ENCODE measurements at places on chromosomes 7 and 10.

- DNase-seq: no peak
These were observed 170.3 kb downstream of the SEMA3E start for GRCh38 chr7:83478616-83479015.

DNA sequence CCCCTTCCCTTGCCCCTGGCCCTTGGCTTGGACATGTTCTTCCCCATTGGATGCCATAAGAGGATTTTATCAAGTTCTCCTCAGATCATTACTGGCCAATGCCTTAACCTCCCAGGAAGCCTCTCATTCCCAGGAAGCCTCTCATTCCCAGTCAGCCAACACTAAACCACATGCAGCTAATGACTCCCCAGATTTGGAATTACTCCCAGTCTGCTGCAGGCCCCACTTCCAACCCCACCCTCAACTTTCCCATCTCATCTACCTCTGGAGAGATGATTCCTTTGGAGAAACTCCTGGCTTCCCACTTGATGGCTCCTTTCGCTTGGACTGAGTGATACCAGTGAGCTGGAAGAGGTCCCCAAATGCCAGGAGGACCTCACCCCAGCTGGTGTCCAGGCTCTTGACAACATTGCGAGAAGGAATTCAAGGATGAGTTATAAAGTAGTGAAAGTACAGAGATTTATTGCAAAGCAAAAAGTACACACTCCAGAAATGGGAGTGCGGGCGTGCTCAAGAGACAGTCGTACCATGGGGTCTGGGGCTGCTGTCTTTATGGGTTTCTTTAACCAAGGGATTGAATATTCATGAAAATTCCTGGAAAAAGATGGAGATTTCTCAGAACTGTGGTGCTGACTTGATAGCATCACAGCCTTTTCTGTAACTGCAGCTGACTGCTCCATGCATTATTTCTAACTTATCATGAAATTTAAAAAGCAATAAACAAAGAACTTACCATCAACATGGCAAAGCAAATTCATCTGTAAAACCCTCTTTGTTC, 117.2 kb upstream of the ADCY1 start:
- DNase-seq: no peak

GRCh38 chr7:152136686-152137085, 111.2 kb downstream of the GALNT11 start:
- DNase-seq: no peak

DNA sequence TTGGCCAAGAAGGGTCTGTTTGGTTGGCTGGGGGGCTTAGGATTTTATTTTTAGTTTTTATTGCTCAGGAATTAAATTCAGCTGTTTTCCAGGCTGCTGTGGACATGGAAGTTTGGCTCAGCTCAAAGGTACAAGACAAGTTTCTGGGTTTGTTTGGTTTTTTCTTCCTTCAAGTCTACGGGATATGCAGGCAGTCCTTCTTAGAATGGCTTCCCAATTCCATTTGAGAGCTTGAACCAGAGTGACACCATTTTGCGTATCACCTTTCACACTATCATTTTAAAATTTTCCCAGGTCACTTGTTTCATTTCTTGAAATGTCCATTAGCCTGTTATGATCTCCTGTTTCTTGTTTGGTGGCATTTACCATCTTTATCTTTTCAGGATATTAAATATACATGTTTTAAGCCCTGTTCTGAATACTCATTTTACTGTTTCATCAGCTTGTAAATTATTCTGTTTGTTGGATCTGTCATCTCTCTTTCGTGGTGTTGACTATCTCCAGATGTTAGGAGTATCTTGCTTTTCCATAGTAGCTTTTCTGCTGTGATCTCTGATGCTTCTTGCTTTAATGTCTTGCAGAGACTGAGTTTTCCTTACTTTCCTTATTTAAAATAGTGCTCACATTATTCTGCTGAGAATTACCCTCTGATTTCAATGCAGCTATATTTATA, 9.4 kb upstream of the TMEM168 start:
- DNase-seq: no peak

DNA sequence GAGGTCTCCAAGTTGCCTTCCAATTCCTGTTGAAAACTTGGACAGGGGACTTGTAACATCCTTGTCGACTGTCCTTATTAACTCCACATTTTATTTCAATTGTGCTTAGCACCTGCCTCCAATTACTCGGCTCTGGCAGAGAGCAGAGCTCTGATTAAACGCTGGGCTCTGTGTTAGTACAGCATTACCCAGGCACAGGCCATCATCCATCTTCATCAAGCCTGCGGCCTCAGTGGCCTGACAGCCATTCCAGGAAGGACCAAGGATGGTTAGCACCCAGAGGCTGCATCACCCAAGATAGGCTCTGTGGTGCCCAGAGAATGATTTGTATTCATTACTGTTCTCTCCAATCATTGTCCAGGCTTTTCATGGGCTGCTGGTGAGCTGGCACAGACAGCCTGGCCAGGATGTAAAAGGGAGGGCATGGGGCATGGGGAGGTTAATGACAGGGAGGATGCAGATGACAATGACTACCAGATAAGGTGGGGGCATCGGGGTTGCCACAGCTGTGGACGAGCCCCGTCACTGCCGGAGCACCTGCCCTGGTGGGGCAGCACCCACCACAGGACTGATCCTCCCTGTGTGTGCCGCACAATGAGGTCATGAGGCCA, 123.3 kb downstream of the PTPN20 start:
- no peak for DNase-seq

DNA sequence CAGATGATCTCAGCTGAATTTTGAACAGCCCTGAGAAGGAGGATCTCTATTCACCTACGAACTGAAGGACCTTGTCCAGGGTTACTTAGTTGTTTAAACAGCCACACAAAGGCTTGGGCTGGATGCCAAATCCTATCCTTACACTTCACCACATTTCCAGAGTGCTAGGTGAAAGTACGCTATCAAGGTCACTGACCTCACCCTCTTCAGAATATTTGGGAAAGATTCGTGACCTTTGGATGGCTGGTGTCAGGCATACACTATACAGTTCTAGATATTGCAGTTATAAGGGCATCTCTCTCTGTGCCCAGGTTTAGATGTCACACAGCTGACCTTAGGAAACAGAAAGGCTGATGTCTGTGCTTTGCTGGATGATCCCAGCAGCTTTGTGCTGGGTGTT, 61.2 kb upstream of the ABLIM1 start:
- DNase-seq: no peak
